Fibroblast of the aortic adventitia (primary cell): ENCODE measurements at places on chromosomes 16 and 17. TPM values are rescaled to one million over a fixed set of nuclear protein-coding genes. Genes with fewer than 3 reads are reported as not detected.

- peak; percentile 27 for DNase-seq
These were observed 200.5 kb downstream of the ZFHX3 start for GRCh38 chr16:72847187-72848027.

- no peak for DNase-seq
These were observed 357.2 kb upstream of the TNRC6C start for GRCh38 chr17:77601054-77601979.

GRCh38 chr16:5446623-5447240 is 349.1 kb upstream of the EEF2KMT start:
- no peak for DNase-seq

- DNase-seq = no peak
These were observed 50.2 kb downstream of the TBC1D16 start for GRCh38 chr17:79985361-79985942.

DNA sequence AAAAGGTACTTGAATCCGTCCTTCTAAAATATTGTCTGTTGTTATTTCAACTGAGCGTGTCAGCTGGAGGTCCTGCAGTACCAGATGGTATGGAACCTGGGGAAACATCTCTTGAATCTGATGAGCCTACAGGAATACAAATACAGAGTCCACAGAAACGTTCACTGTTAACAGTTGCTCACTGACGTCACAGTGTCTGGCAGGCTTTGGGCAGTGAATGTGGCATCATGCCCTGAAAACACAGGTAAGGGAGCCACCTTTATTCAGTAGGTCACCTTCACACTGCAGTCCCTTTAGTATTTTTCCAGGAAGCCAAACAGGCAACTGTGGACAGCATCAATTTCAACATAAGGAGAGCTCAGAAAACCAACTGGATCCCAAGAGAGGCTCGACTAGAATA is 56.1 kb downstream of the AMFR start:
- DNase-seq = no peak

DNA sequence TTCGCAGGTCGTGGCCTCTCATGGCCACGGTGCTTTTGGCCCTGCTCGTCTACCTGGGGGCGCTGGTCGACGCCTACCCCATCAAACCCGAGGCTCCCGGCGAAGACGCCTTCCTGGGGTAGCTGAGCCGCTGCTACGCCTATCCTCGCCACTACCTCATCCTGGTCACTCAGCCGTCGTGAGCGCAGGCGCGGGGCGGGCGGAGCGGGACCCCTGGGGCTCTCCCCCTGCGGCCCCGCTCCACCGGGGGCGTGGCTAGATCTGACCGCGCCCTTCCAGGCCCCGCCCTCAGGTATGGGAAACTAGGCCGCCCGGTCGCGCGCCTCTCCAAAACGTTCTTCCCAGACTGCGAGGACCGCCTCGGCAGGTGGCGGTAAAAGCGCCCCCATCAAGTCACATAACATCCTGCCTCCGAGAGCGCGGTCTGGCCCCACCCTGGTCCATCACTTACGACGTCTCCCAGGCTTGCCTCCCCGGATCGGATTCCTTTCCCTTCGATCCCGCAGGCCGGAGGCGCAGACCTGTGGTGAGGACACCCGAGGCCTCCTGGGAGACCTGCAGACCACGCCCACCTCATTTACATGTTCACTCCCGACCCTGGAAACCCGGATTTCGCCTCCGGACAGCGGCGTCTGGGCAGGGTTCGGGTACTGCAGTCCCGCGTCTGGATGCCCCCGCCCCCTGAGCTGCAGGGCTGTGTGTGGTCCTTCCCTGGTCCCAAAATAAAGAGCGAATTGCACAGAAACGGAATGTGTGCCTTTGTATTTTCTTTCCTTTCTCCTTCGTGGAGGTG is 91.5 kb upstream of the TMEM97 start:
- no peak for DNase-seq

GRCh38 chr16:71826533-71827017 is 17.9 kb upstream of the AP1G1 start:
- DNase-seq = no peak

GFAP gene
- not detected in 2 replicates for total RNA-seq

XAF1 gene
- 27.5 and 47.1 TPM in 2 replicates for total RNA-seq
